D341Med (cell line): ENCODE measurements at places on chromosomes 5 and 9.

- peak; percentile 40 for DNase-seq
These were observed 148.0 kb downstream of the RORB start for GRCh38 chr9:74645007-74645639.

- DNase-seq: no peak
These were observed 171.8 kb upstream of the RAI14 start for GRCh38 chr5:34484216-34484920.

DNA sequence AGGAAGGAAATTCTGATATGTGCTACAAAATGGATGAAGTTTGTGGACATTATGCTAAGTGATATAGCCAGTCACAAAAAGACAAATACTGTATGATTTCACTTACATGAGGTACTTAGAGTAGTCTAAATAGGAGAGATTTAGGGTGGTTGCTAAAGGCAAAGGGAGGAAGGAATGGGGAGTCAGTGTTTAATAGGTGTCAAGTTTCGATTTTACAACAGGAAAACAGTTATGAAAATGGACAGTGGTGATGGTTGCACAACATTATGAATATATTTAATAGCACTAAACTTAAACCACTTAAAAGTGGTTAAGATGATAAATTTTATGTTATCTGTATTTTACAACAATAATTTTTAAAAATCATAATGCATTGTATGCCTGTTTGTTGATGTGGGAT is 40.4 kb upstream of the ECM2 start:
- DNase-seq: no peak

DNA sequence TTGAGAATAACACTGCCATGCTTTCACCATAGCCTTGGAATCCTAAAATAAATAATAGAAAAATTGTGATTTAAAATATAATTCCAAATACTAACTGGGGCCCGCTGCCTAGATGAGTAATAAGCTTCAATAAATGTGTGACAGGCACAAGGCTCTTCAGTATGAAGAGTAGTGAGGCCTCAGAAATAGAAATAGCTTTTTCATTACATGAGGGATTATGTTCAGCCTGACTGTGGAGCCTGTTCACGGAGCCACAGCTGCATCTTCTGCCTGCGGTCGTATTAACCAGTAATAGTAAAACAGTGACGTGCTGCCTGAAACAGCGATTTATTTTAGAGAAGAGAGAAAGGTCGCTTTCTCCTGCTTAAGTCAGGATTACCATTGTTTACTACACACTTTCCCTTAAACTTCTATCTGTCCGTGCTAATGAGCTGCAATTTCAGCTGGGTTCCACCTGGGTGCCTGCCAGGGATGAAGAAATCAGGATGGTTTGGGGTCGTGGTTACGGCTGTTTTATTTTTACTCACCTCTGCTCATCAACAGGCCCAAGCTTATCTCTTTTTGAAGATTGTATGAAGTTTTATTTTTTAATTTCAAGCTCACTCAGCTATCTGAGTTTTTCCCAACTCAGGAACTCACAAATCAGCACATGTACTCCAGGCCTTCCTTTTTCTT is 284.9 kb upstream of the WWC1 start:
- no peak for DNase-seq

GRCh38 chr9:137774775-137775386 is 102.7 kb upstream of the CACNA1B start:
- DNase-seq: no peak

- DNase-seq: no peak
These were observed 66.5 kb upstream of the SMIM15 start for GRCh38 chr5:61228691-61229280.

DNA sequence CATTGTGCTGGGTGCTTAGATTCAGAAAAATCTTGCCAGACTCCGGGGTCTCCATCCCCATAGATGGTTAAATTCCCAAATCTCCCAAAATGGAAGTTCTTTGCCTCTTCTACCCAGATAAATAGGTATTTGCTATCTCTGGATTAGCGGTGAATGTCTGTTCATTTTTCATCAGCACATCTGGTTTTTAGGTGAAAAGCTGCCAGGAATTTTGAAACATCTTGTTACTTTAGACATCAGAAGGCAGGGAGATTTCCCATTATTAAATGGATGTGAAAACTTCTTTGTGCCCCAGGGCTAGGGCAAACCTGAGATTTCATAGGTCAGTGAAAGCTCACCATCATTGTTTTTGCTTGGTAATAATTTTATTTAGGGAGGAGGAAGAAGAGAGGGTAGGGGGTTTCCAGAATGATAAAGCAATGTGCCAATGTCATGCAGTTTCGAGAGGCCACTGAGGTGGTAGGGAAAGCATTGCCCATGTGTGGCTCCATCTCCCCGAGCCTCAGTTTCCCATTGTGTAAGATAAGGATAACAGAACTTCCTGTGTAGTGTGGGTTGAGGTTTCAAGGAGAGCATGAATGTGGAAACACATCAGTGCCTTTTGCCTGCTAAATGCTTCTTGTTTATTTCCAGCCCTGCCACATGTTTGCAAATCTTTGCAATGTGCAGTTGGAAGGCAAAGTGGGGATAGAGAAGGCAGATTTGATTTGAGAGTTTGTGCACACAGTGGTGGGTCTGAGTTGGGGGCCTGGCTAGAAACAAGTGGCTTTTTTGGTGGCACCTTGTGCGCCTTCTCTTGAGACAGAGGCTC is 147.2 kb upstream of the KLF4 start:
- DNase-seq: no peak

GRCh38 chr5:89458332-89458656 is 575.3 kb upstream of the MEF2C start:
- no peak for DNase-seq

- DNase-seq: no peak
These were observed 57.8 kb downstream of the KCNT1 start for GRCh38 chr9:135759676-135760300.

DNA sequence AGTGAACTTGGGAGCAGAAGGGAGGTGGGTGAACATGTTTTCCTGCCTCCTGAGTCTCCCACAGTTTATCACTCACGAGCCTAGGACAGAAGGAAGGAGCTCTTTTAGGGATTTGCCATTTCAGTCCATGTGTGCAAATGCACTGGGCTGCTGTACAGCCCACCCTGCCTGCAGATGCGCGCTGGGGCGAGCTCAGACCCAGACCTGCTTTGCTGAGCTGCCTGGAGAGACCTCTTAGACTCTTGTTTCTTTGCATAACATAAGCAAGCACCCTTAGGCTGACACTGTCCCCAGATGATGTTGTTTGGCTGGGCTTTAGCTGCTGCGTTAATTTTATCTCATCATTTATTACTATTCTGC is 199.0 kb downstream of the CACNA1B start:
- peak; percentile 9 for DNase-seq

DNA sequence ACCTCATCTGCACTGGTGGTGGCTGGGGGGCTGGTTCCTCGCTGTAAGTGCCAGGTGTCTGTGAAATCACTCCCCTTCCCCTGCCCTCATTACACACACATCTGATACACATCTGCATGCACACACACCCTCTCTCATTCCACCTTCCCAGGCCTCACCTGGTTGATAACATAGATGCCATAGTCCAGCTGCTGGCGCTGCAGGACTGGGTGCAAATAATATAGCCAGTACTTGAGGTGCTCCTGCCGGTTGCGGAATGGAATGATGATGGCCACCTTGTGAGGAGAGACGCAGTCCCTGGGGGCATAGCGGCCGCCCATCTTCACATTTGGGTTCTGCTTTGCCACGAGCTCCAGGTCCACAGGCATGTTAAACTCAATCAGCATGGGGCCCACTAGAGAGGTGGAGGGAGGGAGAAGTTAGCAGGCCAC is 32.1 kb downstream of the B4GALT1 start:
- no peak for DNase-seq

GRCh38 chr9:126147936-126148870 is 178.4 kb upstream of the MVB12B start:
- no peak for DNase-seq

DNA sequence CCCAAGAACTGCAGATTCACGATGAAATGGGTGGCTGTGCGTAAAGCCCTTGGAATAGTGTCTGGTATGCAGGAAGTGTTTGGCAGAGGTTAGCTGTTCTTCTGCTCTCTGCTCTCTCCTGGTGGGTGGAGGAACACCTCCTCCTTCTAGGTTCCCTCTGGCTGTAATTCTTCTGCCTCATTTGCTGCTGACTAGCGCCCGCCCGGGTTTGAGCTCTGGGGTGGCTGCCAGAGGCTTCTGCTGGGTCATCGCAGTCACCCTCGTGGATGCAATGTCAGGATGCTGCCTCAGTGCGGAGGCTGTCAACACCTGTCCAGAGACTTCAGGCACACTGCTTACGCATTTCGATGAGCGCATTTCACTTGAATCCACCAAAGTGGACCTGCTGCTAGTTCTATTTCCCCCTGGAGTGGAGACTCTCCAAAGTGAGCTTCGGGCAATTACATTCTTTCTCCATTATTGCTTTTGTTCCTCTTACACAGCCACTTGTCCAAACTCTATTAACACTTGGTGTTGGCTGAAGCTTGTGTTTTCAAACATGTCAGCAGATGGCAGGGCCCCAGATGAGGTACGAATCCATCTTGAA is 11.7 kb downstream of the DOCK2 start:
- no peak for DNase-seq

DNA sequence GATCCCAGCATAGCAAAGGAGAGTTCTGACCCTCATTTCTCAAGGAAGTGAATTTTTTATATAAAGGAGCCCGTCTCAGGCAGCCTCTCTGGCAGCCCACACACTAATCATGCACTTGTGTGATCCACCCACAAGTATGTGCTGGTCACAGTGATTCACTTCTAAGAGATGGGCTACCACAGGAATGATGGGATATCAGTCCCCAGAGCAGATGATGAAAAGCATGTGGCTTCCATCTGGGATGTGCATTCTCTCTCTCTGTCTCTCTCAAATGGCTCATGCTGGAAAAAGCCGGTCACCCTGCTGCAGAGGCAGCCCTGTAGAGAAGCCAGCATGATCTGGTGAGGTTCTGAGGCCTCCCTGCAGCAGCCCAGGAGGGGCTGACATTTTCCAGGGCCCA is 74.2 kb upstream of the ADCY2 start:
- no peak for DNase-seq
